H1 (cell line): ENCODE measurements at places on chromosomes 11 and 22. TPM values are rescaled to one million over a fixed set of nuclear protein-coding genes. Genes with fewer than 3 reads are reported as not detected.

Gene NLRP14
- 0.02 and 0.05 TPM in 2 replicates for polyA plus RNA-seq

GRCh38 chr11:72446929-72447769 lies 12.8 kb upstream of the CLPB start:
- H3K27ac ChIP-seq: no peak overlapping the region
- H3K4me1 ChIP-seq: no peaks in the 10 kb centered on the region
- H3K4me3 ChIP-seq: no peak overlapping the region
- no peaks in the 10 kb centered on the region for H3K36me3 ChIP-seq

Gene CHRM4
- 1.3 and 2.2 TPM in 2 replicates for polyA plus RNA-seq

- no peaks in the 10 kb centered on the region for H3K4me1 ChIP-seq
- no peak for DNase-seq
These were observed 164.6 kb downstream of the ETS1 start for GRCh38 chr11:128422576-128423370.

Gene CRYBB3
- 0.44 and 0.63 TPM in 2 replicates for polyA plus RNA-seq

DNA sequence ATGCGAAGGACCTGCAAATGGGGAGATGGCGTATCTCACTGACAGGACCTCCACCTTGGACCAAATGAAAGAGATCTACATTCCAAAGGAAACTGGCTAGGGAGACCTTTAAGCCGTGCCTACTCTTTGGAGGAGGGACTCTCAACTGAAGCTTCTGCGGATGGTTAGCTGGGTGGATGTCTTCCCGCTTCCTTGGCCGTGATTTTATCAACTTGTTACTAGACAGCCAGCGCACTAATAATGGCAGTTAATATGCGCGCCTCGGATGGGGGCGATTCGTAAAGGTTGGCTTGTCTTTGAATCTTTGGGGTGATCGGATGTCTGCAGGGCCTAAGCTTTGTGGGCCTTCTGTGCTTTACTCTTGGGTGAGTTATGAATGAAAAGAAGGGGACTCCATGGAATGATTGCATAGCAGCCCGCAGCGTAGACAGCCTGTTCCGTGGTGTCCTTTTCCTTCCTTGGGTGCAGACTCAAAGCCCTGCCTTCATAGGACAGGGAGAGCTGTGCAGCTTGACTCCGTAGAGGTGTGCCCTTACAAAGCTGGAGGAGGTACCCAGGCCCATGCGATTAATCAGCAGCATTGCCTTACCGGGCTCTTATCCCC lies 1.5 kb downstream of the ZNRF3 start:
- peak overlapping the region; percentile 92 for H3K4me3 ChIP-seq
- H3K27ac ChIP-seq: no peak overlapping the region
- peaks cover 14% of the 10 kb centered on the region for H3K4me1 ChIP-seq
- DNase-seq: no peak
- no peaks in the 10 kb centered on the region for H3K36me3 ChIP-seq
- H3K27me3 ChIP-seq: no peaks in the 10 kb centered on the region

DNA sequence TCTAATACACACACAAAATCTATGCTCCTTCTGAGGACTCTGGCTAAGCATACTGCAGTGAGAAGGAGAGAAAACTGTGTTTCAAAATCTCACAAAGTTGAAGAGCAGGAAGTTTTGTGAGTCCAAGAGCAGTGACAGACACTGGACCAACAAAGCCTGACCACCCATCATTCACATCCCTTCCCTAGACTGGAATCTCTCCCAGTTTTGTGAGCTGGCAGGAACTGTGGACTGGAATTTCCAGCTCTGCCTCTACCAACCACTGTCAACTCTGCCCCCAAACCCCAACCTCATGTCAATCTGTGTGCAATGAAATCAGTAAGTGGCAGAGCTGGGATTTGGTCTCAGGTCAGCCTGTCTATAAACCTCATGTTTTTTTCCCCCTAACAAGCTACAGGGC lies 112.6 kb downstream of the ARL14EP start:
- H3K4me1 ChIP-seq: no peaks in the 10 kb centered on the region
- no peak overlapping the region for H3K4me3 ChIP-seq
- no peaks in the 10 kb centered on the region for H3K27me3 ChIP-seq
- no peak for DNase-seq

DNA sequence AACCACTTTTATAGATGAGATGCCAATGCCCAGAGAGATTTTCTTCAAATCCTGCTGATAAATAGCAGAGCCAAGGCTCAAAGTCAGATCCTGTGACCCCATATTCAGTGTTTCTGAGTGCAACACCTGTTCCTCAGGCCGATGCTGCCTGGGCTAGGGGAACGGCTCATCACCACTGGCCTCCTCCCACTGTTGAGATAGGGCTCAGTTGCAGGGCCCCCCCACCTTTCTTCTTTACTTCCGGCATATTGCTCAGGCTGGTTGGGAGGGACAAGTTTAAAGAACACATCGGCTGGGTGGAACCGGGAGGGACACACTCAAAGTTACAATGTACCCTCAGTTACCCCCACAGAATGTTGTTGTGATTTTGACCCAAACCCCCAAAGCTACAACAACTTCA lies 88.3 kb upstream of the CRTAM start:
- DNase-seq: no peak
- H3K27ac ChIP-seq: no peak overlapping the region
- no peaks in the 10 kb centered on the region for H3K36me3 ChIP-seq
- H3K4me3 ChIP-seq: no peak overlapping the region

DNA sequence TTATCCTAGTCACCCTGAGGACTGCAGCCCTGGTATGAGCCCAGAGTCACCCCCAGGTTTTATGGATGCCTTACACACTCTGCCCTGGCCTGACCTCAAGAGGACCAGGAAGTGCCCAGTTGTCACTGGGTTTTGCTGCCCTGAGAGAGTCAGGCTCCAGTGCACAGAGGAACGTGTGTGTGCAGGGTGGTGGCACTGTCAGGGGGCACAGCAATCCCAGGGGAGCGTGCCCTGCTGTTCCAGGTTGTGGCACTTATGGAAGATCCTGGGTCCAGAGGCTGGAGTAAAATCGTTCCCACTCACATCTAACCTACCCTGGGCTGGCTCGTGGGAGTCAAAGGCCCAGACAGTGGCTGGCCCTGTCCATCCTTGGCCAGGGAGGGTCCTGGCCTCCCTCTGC lies 7.6 kb downstream of the APOBEC3A start:
- H3K4me1 ChIP-seq: no peaks in the 10 kb centered on the region
- no peak overlapping the region for H3K27ac ChIP-seq
- H3K36me3 ChIP-seq: no peaks in the 10 kb centered on the region
- no peaks in the 10 kb centered on the region for H3K27me3 ChIP-seq

GRCh38 chr11:61967116-61967923 lies at the start of gene FTH1:
Gene FTH1, minus strand, starts transcription at chr11:61967634. Its CDS starts 209 bp downstream, at chr11:61967425.
- peak within 1 kb of the TSS; percentile 96 for H3K27ac ChIP-seq
- peak; percentile 56 for DNase-seq
- peaks cover 14% of the 10 kb centered on the region; the same call in 1 of the 2 replicates for H3K36me3 ChIP-seq
- H3K4me1 ChIP-seq: peaks cover 9% of the 10 kb centered on the region

Gene NRXN2
- polyA plus RNA-seq: 1.3 and 5.7 TPM in 2 replicates

Gene ADORA2A
- polyA plus RNA-seq: 20.3 and 22.1 TPM in 2 replicates

- no peak for DNase-seq
- no peaks in the 10 kb centered on the region for H3K27me3 ChIP-seq
- H3K36me3 ChIP-seq: no peaks in the 10 kb centered on the region
- H3K4me3 ChIP-seq: no peak overlapping the region
These were observed 45.8 kb downstream of the PPFIBP2 start for GRCh38 chr11:7559398-7560283.

- no peak overlapping the region for H3K27ac ChIP-seq
- no peak overlapping the region for H3K4me3 ChIP-seq
- H3K36me3 ChIP-seq: no peaks in the 10 kb centered on the region
- no peak for DNase-seq
These were observed 41.2 kb upstream of the PAK1 start for GRCh38 chr11:77515063-77515462.

DNA sequence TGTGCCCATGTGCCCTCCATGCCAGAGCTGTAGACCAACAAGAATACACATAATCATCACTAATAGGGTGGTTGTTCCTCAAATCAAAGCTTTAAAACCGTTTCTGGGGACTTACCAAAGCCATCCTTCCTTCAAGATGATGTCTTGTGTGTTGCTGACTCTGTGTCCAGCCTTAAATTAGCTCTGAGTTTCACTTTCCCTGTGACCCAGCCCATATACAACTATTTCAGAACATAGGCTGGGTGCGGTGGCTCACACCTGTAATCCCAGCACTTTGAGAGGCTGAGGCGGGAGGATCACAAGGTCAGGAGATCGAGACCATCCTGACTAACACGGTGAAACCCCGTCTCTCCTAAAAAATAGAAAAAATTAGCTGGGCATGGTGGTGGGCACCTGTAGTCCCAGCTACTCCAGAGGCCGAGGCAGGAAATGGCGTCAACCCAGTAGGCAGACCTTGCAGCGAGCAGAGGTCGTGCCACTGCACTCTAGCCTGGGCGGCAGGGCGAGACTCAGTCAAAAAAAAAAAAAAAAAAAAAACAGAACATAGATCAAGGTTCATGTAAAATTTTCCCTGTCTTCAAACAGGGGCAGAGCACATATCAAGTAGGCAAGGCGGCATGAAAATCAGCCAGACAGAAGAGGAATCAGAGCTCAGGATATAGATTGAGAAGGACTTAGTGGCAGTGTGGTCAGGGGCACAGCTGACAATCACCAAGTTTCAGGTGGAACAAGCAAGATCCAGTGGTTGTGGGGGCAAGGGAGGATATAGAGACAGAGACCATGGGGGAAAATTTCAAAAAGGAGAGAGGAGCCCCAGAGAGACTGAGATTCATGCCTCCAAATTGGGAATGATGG lies at the start of gene PLAAT2:
Gene PLAAT2, minus strand, starts transcription at position 179 of the 855 bp plus-strand sequence. Its CDS starts 55 bp downstream, at position 124.
- no peak within 1 kb of the TSS for H3K4me3 ChIP-seq
- no peaks in the 10 kb centered on the region for H3K4me1 ChIP-seq
- DNase-seq: no peak
- no peak within 1 kb of the TSS for H3K27ac ChIP-seq
- H3K36me3 ChIP-seq: no peaks in the 10 kb centered on the region
- H3K27me3 ChIP-seq: no peaks in the 10 kb centered on the region

GRCh38 chr11:387193-387793 lies 6.7 kb upstream of the PKP3 start:
- DNase-seq: no peak
- no peaks in the 10 kb centered on the region; the same call in 1 of the 2 replicates for H3K4me1 ChIP-seq
- H3K4me3 ChIP-seq: no peak overlapping the region
- H3K27ac ChIP-seq: no peak overlapping the region
- H3K36me3 ChIP-seq: no peaks in the 10 kb centered on the region
- no peaks in the 10 kb centered on the region for H3K27me3 ChIP-seq

GRCh38 chr11:115244758-115245157 lies 259.5 kb downstream of the CADM1 start:
- H3K36me3 ChIP-seq: no peaks in the 10 kb centered on the region
- H3K27me3 ChIP-seq: no peaks in the 10 kb centered on the region
- H3K4me3 ChIP-seq: no peak overlapping the region
- H3K4me1 ChIP-seq: no peaks in the 10 kb centered on the region
- no peak overlapping the region for H3K27ac ChIP-seq

DNA sequence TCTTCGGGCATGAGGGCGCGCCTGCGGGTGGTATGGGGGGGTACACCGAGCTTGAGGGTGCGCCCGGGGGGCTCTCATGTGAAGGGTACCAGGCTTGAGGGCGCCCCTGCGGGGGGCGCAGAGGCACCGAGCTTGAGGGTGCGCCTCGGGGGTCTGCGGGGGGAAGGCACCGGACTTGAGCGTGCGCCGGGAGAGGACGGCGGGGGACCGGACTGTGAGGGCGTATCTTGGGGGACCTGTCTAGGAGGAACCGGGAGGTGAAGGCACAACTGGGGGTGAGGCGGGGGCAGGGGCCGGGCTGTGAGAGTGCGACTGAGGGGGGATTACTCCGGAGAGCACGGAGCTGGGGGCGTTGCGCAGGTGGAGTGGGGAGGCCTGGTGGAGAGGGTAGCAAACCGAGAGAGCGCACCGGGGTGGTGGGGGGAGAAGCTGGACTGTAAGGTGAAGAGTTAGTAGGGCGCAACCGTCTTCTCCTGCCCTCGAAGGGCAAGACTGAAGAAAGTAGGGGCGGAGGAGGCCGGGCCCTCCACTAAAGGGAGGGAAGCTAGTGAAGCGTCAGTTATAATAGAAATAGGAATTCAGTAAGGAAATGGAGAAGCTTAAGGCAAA lies 1.1 kb upstream of the DDX6 start:
- H3K27ac ChIP-seq: peak overlapping the region; percentile 99; the same call in 1 of the 2 replicates
- no peaks in the 10 kb centered on the region for H3K27me3 ChIP-seq
- H3K4me3 ChIP-seq: peak overlapping the region; percentile 100
- peaks cover 3% of the 10 kb centered on the region for H3K4me1 ChIP-seq
- H3K36me3 ChIP-seq: no peaks in the 10 kb centered on the region
- DNase-seq: no peak

Gene CD3G
- 0.02 TPM in 1 of 2 replicates, not detected in the other for polyA plus RNA-seq

Gene COA4
- polyA plus RNA-seq: 371 and 380 TPM in 2 replicates

GRCh38 chr11:940496-941135 lies 14.9 kb downstream of the AP2A2 start:
- H3K27me3 ChIP-seq: no peaks in the 10 kb centered on the region
- no peak overlapping the region for H3K27ac ChIP-seq
- H3K4me1 ChIP-seq: peaks cover 17% of the 10 kb centered on the region
- H3K36me3 ChIP-seq: no peaks in the 10 kb centered on the region
- no peak overlapping the region for H3K4me3 ChIP-seq
- DNase-seq: no peak

Gene MS4A6E
- polyA plus RNA-seq: not detected in 2 replicates

- H3K4me1 ChIP-seq: no peaks in the 10 kb centered on the region
- no peaks in the 10 kb centered on the region for H3K36me3 ChIP-seq
- no peak overlapping the region for H3K27ac ChIP-seq
- no peaks in the 10 kb centered on the region for H3K27me3 ChIP-seq
These were observed 922.3 kb downstream of the BRD1 start for GRCh38 chr22:48905206-48905975.

Gene CDCA5
- 39.2 and 53.7 TPM in 2 replicates for polyA plus RNA-seq

GRCh38 chr22:36374603-36375024 lies 13.2 kb downstream of the MYH9 start:
- H3K4me1 ChIP-seq: peaks cover 24% of the 10 kb centered on the region
- H3K36me3 ChIP-seq: no peaks in the 10 kb centered on the region
- peak overlapping the region; percentile 38; the same call in 1 of the 2 replicates for H3K27ac ChIP-seq
- DNase-seq: no peak
- H3K4me3 ChIP-seq: no peak overlapping the region

GRCh38 chr11:123145661-123146060 lies 49.4 kb downstream of the CLMP start:
- H3K4me1 ChIP-seq: no peaks in the 10 kb centered on the region
- no peaks in the 10 kb centered on the region for H3K36me3 ChIP-seq
- no peak overlapping the region for H3K27ac ChIP-seq
- H3K4me3 ChIP-seq: no peak overlapping the region
- no peak for DNase-seq

DNA sequence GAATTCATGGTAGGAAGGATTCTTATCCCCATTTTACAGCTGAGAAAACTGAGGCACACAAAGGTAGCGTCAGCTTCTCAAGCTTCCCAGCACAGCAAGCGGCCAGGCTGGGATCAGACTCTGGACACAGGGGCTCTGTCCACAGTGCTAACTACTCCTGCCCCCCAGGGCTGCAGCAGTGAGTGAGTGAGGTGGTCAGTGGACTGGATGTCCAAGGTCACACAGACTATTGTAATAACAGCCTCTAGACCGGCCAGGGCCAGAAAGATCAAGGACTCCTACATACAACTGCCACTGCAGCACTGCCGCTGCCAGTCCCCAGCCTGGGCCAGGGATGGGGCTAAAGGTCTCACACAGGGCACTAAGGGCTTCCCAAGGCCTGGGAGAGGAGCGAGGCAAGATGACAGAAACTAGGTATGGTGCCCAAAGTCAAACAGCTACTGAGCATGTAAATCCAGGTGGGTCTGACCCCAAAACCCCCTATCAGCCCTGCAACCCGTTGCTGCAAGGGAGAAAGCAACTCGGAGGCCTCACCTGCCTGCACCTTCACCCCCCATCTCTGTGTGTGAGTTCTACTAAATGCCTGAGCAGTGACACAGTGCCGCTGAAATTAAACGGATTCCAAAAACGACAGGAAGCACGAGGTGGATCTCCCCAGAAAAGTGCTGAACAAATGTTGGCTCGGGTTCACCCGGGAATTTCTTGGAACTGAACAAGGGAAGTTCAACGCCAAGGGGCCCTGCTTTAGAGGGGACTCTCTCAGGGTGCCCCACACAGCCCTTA lies 161.8 kb upstream of the GRK3 start:
- H3K4me1 ChIP-seq: peaks cover 20% of the 10 kb centered on the region
- no peaks in the 10 kb centered on the region for H3K36me3 ChIP-seq
- no peak for DNase-seq
- H3K4me3 ChIP-seq: no peak overlapping the region
- H3K27ac ChIP-seq: no peak overlapping the region
